ENCODE measurements at places on chromosomes 6 and 20. TPM values are rescaled to one million over a fixed set of nuclear protein-coding genes. Genes with fewer than 3 reads are reported as not detected.

The HLA-DOA gene
- not detected for total RNA-seq

The ABHD16A gene
- total RNA-seq = 38.2 TPM

The COX4I2 gene
- not detected for total RNA-seq

The ENPP5 gene
- total RNA-seq = not detected

The DEFB124 gene
- not detected for total RNA-seq
